Adrenal gland (tissue), 19 donors: ENCODE measurements at places on chromosomes 4 and X.

GRCh38 chrX:2523911-2524310 lies 23.1 kb upstream of the DHRSX start:
- H3K4me3 ChIP-seq, result no peak overlapping the region
- no peak overlapping the region for H3K27ac ChIP-seq
- no peaks in the 10 kb centered on the region for H3K36me3 ChIP-seq

- H3K27me3 ChIP-seq, result no peaks in the 10 kb centered on the region
- no peak overlapping the region for H3K27ac ChIP-seq
- H3K4me3 ChIP-seq, result no peak overlapping the region
- DNase-seq, result no peak
- no peaks in the 10 kb centered on the region for H3K4me1 ChIP-seq
- H3K36me3 ChIP-seq, result no peaks in the 10 kb centered on the region
These were observed 4.3 kb upstream of the FGG start for GRCh38 chr4:154616731-154617130.

- H3K27ac ChIP-seq, result no peak overlapping the region
- DNase-seq, result no peak
- H3K27me3 ChIP-seq, result no peaks in the 10 kb centered on the region
These were observed 16.6 kb downstream of the TRIM2 start for GRCh38 chr4:153220682-153221395.

DNA sequence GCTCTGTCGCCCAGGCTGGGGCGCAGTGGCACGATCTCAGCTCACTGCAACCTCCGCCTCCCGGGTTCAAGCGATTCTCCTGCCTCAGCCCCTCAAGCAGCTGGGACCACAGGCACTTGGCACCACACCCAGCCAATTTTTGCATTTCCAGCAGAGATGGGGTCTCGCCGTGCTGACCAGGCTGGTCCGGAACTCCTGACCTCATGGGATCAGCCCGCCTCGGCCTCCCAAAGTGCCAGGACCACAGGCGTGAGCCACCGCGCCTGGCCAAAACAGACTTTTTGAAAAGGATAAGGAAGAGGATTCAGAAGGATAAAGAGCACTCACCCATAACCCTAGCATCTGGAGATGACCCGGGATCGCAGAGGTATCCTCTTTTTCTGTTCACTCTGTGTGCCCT lies 224.5 kb upstream of the AGTR2 start:
- H3K4me3 ChIP-seq, result no peak overlapping the region
- H3K36me3 ChIP-seq, result no peaks in the 10 kb centered on the region
- H3K27me3 ChIP-seq, result peaks cover 13% of the 10 kb centered on the region

DNA sequence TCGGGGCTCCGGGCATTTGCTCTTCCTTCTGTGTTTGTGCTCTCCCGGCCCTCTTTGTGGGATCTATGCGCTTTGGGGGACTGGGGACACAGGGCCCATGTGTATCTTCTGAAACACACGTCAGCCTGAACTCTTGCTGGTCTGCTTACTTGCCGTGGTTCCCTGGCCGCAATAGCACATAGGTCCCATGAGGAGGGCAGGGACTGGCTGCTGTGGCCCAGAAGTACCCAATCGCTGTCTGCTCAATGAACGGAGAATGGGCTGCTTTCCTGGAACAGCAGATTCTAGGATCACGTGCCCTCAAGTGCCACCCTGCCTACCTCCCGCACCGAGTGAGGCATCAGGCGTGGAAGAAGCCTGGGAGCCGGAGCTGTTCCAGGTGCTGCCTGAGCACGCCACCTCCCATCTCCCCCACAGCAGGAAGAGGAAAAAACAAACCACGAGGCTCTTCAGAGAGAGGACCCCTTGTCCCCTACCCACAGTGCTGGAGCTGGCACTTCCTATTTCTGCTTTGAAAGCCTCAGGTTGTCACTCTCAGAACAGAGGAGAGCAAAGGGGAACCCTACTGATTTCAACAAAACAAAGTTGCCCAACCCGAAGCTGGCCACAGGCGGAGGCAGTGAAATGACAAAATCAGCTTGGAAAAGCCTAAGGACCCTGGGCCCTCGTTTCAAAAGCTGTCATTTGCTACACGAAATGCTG lies 3.8 kb downstream of the G6PD start:
- H3K36me3 ChIP-seq, result no peaks in the 10 kb centered on the region
- no peaks in the 10 kb centered on the region for H3K27me3 ChIP-seq
- H3K4me3 ChIP-seq, result no peak overlapping the region
- DNase-seq, result no peak

GRCh38 chrX:26203561-26203960 lies 11.3 kb downstream of the MAGEB6 start:
- H3K36me3 ChIP-seq, result no peaks in the 10 kb centered on the region
- no peak overlapping the region for H3K27ac ChIP-seq
- H3K4me1 ChIP-seq, result no peaks in the 10 kb centered on the region
- DNase-seq, result no peak

GRCh38 chr4:105147553-105148161 lies 981 bp downstream of the TET2 start:
- H3K4me1 ChIP-seq, result peaks cover 27% of the 10 kb centered on the region
- H3K4me3 ChIP-seq, result peak overlapping the region; percentile 62
